ENCODE measurements at places on chromosomes 1 and 21.

DNA sequence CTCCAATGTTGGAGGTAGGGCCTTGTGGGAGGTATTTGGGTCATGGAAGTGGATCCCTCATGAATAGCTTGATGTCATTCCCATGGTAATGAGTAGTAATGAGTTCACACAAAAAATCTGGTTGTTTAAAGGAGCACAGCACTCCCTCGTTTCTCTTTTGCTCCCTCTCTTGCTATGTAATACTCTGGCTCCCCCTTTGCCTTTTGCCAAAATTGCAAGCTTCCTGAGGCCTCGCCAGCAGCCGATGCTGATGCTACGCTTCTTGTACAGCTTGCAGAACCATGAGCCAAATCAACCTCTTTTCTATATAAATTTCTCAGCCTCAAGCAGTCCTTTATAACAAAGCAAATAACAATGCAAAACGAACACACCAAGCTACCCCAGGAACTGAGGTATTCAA, 80.9 kb downstream of the LHX9 start:
- DNase-seq, result no peak

DNA sequence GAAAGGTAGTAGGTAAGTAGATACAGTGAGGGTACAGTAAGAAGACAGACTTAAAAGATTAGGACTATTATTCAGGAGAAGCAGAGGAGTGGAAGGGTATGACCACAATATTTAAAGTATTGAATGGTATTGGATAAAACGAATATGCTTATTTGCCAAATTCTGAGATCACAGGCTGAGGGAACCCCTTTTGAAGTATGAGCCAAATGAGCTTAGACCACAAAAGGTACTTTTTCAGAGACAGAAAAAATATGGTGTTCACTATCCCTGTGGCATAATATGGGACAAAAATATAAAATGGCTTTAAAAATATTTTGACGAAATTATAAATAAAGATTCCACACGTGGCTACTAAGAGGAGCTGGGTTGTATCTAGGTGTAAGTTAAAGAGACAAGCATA, 880 bp upstream of the MTF2 start:
- DNase-seq, result no peak

- peak; percentile 38 for DNase-seq
These were observed 53.4 kb upstream of the IFFO2 start for GRCh38 chr1:19009882-19010321.

DNA sequence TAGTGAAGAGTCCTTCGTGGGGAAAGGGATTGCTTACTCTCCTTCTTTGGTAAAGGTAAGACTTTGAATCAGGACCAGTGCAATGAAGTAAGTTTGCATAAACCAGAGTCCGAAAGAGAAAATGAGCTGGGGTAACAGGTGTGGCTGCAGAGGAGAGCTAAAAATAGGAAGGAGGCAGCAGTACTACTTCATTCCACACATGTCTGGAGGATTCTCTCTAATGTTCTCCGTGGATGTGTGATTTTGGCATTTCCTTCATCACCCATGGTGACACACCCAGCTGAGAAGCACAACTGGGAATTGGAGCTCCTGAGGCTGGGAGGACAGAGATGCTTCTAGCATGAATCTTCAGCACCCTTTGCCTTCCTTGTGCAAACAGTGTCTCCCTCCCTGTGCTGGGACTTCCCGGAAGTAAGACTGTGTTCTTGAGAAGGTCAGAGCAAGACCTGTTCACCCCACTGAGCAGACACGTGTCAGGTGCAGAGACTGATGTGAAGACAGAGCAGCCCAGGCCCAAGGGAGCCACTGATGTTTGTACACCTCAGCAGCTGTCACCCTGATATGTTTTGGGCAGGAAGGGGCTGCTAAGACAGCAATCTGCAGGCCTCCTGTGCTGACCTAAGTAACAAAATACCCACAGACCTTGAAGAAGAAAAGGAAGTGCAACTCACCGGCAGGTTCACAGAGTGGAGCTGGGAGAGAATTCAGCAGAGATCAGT, 13.3 kb downstream of the FCRL1 start:
- no peak for DNase-seq

- DNase-seq, result no peak
These were observed 49.7 kb downstream of the SLX9 start for GRCh38 chr21:44989537-44989886.

GRCh38 chr21:42650033-42650370, 3.4 kb upstream of the PDE9A start:
- DNase-seq, result no peak

DNA sequence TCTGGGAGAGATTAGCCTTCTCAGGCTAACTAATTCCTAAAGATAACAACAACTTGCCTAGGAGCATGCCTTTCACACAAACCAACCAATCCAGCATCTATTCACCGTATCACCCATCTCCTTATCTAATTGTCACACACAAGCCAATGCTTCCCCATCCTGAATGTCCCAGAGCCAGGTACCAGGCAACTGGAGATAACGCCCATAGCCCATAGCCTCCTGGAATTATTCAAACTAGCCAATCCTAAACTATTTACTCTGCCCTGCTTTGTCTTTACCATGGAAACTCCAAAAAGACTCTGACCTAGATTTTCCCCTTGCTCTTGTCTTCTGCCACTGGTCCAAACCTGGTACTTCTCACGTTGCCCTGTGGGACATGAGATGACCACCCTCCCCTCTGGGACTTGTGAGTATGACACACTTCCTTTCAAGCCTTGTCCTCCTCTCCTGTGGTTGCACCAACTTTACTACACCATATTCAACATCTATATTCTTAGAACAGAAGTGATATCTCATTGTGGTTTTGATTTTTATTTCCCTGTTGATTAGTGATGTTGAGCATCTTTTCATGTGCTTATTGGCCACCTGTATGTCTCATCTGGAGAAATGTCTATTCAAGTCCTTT, 8.8 kb upstream of the ATG4C start:
- no peak for DNase-seq

DNA sequence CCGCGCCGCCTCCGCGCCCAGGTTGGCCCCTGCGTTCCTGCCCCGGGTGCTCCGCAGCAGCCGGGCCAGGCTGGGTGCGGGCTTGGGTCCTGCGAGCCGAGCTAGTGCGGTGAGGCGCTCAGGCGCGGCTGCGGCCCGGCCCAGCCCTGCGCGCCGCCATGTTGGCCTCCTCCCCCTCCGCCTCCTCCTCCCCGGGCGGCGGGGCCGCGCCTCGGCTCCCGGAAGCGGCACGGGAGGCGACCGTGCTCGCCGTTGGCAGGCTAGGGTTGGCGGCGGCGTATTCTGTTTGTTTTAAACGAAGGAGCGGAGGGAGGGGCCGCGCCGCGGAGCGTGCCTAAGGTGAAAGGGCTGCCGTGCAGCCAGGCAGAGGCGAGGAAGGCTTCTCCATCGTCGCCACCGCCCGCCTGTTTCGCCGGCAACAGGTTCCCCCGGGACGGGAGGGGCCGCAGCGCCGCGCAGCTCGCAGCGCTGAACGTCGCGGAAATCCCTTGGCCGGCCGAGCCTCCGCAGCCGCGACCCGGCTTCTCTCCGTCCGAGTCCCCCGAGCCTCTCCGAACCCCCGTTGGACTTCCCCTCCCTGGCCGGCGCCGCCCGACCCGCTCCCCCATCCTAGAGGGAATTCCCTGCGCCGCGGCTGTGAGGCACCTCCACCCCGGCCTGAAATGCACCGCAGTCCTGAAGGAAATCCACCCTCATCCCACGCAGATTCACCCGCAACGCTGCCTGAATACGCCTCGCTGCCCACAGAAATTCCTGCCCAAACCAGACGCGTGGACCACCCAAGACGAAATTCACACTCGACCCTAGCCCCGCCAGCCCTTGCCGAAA, at the start of gene USP24:
USP24 (minus strand) TSS at position 171 of the 828 bp plus-strand sequence. CDS start 251 bp downstream, outside the sequence.
- no peak for DNase-seq

GRCh38 chr1:177309880-177310279, 139.1 kb downstream of the BRINP2 start:
- DNase-seq, result no peak

DNA sequence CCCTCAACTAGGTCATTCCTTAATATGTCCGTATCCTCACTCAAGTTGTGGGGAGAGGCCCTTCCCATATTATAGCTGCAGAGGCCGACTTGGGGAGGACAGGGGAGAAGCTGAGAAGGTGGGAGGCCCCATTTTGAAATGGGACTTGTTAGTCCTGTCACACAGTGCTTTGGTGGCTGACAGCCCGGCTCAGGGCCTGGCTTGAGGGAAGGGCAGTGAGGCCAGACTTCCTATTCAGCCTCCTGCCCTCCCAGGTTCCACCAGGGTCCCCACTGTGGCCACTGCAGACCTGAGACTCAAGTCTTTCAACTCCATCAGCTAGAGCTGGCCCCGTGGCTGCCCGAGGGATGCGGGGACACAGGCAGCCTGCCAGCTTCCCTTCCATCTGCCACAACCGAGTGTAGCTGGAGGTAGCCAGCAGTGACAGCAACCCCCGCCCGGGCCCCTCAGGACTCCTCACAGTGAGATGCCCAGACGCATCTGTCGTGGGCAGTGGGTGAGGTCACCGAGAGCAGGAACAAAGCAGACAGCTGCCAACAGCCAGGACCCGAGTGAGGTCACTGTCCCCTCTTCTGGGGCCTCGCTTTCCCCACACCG, 36.9 kb downstream of the SIM2 start:
- DNase-seq, result no peak

DNA sequence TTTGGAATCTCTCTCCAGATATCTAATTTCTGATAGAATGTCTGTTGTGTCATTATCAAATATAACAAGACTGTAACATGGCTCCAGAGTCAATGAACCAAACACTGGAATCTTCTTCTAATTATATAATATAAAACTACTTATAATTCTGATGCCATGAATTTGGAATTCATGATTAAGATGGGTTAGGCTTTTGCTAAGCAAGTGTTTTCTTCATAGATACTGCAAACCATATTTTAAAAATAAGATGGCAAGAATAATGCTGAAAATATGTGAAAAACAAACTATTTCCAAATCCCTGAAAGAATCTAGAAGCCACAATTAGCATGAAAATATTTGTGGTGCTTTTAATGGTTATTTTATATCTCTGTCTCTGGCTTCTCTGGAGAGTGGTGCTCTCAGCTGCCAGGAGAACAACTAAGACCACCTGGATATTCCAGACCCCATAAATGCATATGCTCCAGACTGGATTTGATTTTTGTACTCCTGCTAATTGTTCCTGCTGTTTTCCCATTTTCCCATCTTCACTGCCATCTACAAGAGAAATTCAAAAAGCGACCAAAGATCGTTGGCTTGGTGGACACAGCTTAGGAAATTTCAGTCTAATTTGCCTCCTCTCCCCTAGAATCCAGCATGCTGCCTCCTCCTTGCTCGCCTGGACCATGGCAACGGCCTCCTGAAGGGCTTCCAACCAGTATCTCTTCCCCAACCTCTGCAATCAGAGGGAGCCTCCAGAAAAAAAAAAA, 418.9 kb downstream of the SETD4 start:
- peak; percentile 77 for DNase-seq

GRCh38 chr1:54967372-54967771, 13.1 kb upstream of the TMEM61 start:
- DNase-seq, result no peak

- no peak for DNase-seq
These were observed 12.2 kb upstream of the RAB4A start for GRCh38 chr1:229258757-229259060.
